ENCODE measurements at places on chromosomes 12 and 14.

GRCh38 chr14:75361751-75362433 is 65.9 kb upstream of the JDP2 start:
- no peak for DNase-seq

GRCh38 chr14:25049568-25050268 is at the start of gene STXBP6:
Gene STXBP6 (minus strand): TSS chr14:25050147. CDS start chr14:24974818, 75,329 bp downstream.
- no peak for DNase-seq

GRCh38 chr14:56716705-56717104 is 93.6 kb downstream of the OTX2 start:
- no peak for DNase-seq

DNA sequence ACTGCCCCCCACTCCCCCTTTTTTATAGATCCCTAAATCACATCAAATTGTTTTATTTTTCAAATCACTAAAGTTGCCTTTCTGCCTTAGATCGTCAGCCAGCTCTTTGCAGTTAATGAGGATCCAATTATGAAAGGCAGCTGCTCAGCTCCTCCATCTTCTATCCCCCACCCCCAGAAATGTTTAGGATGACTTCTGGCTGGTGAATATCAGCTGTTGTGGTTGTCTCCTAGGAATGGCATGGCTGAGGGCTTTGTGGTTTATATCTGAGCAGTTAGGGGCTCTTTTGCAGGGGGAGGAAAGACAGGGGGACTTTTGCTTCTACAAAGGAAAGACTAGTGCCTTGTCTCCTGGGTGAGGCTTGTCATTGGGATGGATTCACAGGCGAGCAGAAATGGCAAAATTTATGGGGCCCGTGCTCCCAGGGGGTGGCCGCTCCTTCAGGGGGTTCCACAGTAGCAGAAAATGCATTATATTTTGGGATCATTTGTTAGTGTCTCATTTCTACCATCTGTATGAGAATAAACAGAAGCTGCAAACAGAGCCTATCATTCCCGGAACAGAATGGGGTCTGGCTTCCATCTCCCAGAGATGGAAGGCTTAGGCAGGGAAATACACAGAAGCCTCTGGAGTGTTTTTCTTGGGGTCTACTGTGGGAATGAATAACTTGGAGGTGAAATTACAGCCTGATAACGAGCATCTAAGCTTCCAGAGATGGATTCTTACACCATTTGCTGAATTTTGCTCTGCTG is 6.5 kb downstream of the JDP2 start:
- DNase-seq: no peak

- DNase-seq: no peak
Measured at GRCh38 chr14:72401632-72402376, 469.6 kb downstream of the RGS6 start.

DNA sequence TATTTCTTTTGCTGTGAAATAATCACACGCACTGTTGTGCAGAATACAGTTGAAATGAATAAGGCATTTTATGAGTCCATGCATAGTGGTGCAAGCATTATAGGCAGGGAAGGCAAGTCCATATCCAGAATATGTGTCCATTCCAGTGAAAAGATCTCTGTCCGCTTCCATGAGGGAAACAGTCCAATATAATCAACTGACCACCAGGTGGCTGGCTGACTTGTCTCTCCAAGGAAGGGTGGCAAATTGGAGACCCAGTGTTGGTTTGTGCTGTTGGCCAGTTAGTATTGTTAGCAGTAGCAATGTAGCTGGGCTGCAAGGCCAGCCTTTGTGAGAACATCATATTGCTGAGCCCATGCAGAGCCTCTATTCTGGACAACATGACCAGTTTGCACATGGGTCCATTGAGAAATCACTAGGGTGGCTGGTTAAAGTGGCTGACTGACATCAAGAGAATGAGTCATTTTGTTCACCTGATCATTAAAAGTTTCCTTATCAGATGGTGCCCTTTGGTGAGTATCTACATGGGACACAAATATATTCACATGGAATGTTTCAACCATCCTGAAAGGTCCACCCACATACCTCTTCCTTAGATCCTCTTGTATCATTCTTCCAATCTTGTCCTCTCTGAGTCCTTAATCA is 17.3 kb upstream of the YAF2 start:
- DNase-seq: no peak

GRCh38 chr14:65222440-65222858 is 120.1 kb upstream of the MAX start:
- peak; percentile 49 for DNase-seq

GRCh38 chr12:52907092-52907810 is 2.4 kb upstream of the KRT8 start:
- no peak for DNase-seq

DNA sequence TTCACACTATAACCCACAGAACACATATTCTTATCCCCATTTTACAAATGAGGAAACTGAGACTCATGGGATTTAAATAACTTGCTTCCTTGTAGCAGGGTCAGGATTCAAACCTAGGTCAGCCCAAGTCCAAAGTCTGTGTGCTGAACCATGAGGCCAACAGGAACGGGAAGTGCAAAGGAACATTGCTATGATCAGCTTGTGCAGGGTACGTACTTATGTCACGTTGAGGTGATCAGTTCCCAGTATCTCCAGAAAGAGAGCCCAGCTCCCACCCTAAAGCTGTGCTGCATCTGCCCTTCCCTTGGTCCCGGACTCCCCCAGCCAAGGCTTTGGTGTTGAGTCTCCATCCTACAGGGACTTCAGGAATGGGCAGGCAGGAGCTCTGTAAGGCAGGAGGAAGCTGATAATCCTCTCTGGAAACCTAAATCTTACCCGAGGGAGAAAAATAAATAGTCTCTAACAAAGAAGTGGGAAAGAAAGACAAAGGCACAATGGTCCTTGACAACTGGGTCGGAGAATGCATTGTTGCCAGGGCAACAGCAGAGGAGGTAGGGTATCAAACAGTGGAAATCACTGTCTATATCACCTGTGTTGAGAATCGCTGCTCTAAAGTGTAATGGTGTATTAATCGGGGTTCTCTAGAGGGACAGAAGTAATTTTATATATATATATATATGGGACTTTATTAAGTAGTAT is 82.5 kb upstream of the FICD start:
- DNase-seq: no peak

- no peak for DNase-seq
Measured at GRCh38 chr14:36271939-36272907, 48.2 kb downstream of the MBIP start.

- DNase-seq: no peak
Measured at GRCh38 chr14:54120260-54120659, 163.6 kb upstream of the BMP4 start.

- no peak for DNase-seq
Measured at GRCh38 chr14:74491956-74492775, 939 bp downstream of the NPC2 start.

DNA sequence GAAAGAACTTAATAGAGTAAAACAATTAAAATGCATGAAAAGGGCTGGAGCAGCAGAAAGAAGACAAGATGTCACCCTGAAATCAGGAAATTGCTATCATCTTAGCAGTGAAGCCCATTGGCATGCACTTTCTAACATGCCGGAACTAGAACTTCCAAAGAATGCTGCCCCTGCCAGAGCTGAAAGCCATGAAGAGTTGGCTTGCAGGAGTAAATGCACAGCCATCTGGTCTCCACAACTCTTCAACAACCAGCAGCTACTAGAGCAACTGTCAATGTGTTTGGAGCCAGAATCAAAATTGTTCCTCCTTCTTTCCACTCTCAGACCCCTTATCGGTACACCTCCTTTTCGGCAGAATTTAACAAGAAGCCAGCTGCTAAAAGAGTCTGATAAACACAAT is 414.1 kb downstream of the KCNH5 start:
- no peak for DNase-seq

GRCh38 chr14:61761557-61761956 is 663 bp upstream of the SNAPC1 start:
- DNase-seq: no peak

DNA sequence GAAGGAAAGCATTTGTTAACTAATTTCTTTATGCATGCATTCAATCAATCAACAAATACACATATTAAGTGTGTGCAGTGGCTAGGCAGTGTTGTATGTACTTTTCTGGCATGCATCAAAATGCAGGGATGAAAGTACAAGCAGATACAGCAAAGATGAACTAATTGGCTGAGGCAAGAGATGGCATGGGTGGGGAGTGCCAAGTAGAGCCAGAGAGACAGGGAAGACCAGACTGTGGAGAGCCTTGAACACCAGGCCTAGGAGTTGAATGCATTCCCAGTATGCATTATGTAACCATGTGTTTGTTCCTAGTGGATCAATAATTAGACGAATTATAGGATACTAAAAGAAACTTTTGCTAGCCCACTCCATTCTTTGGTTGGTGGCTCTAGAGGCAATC is 17.3 kb upstream of the LMNTD1 start:
- DNase-seq: no peak

GRCh38 chr12:119016715-119017114 is 35.4 kb downstream of the SRRM4 start:
- DNase-seq: no peak

- no peak for DNase-seq
Measured at GRCh38 chr14:52259434-52259833, 8.1 kb upstream of the PTGDR start.

- DNase-seq: no peak
Measured at GRCh38 chr14:22088614-22089342, 415.2 kb upstream of the OR4E1 start.

DNA sequence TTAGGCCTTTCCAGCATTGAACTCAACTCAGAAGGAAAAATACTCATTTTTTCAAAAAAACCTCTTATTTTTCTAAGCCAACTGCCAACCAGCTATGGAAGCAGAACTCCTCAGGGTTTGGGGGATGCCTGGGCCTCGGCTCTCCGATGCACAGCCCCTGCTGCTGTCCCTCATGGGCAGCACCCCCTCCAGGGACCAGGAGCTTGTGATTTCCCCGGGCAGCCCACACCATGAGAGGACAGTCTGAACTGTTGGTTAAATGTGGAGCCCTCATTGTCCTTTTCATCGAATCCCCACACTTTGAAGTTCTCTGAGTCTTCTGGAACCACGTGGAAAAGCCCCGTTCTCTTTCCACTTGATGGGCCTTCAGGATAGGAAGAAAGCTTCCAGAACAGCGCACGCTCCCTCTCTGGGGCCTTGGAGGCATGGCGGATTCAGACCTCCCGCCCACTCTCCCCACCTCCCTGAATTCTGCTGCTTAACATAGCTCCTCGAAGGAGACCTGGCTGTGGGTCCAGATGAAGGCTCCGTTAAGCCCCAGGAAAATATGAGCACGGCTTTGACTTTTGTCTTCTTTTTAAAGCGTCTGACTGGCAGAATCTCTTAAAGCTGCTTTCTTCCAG is 156.6 kb downstream of the CALM1 start:
- no peak for DNase-seq

GRCh38 chr12:119179335-119180021 is 747 bp downstream of the HSPB8 start:
- DNase-seq: no peak

- DNase-seq: no peak
Measured at GRCh38 chr12:18281941-18282340, 20.6 kb downstream of the PIK3C2G start.

DNA sequence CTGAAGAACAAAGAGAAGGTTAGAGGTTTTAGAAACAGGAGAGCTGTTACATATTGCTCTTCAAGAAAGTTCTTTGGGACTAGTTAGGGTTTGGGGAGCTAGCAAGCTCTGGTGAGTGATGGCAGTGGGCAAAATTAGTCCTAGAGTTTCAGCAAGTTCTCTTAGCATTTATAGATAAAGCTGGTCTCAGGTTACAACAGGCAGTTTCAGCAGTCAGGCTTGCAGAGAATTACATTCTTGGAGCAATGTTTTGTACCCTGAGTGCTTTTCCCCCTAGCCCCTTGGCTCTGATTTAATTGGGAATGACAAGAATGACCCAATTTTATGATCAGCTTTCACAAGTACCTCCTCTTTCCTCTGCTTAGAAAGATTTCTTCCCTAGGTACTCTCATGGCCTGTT is 21.4 kb upstream of the EID3 start:
- DNase-seq: no peak

GRCh38 chr14:50311337-50311971 is 575 bp downstream of the L2HGDH start:
- DNase-seq: no peak

GRCh38 chr12:111409780-111410430 is 4.2 kb downstream of the SH2B3 start:
- DNase-seq: peak; percentile 42

DNA sequence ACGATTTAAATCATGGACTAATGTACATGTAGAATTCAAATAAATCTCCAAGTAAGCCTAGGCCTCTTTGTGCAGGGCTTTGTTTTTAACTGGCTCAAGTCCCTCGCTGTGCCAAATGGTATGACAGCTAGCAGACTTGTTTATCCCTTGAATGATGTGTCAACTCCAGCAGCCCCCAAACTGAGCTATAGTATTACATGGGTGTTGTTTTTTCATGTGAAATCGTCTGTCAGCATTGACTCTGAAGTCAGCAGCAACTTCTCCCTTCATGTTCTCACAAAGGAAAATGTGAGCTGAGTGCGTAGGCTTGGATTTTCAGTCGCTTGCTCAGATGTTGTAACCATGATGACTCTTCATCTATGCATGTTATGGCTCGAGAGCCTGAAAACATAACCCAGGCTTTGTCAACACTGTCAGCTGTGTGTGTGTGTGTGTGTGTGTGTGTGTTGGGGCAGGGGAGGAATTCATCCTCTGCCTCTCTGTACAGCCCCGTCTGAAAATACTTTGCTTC is 73.3 kb downstream of the PTHLH start:
- peak; percentile 1 for DNase-seq

- no peak for DNase-seq
Measured at GRCh38 chr12:41485203-41485602, 297.1 kb downstream of the PDZRN4 start.

DNA sequence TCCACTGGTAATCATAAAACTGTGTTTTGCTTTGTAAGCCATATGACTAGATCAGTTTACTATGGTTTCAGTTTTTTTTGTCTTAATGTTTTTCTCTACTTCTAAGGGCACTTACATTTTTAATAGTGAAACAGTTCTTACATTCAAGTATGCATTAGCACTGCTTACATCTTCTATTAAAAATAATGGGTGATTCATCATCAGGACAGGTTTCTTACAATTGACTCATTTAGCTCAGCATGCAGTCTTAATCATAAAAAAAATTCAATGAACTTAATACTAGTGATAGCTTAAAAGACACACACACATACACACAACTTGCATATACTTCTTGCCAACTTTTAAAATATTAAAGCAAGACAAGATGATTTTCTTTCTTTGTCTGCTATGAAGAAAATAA is 845.7 kb upstream of the USP15 start:
- DNase-seq: no peak

GRCh38 chr14:56324454-56324853 is 206.2 kb downstream of the PELI2 start:
- DNase-seq: no peak

GRCh38 chr14:70981000-70981952 is 74.0 kb downstream of the PCNX1 start:
- no peak for DNase-seq

- no peak for DNase-seq
Measured at GRCh38 chr12:95213928-95214327, 3.3 kb downstream of the FGD6 start.

- no peak for DNase-seq
Measured at GRCh38 chr14:29126361-29126760, 359.8 kb downstream of the FOXG1 start.

- DNase-seq: no peak
Measured at GRCh38 chr14:100022772-100023451, 42.3 kb upstream of the EVL start.
